Pancreas (tissue), 10 donors: ENCODE measurements at places on chromosomes 4 and X. TPM values are rescaled to one million over a fixed set of nuclear protein-coding genes. Genes with fewer than 3 reads are reported as not detected.

Gene FUNDC1
- total RNA-seq: 4.0 TPM

Gene GDPD2
- total RNA-seq: not detected

Gene GABRA4
- total RNA-seq: not detected

Gene GSX2
- not detected for total RNA-seq

DNA sequence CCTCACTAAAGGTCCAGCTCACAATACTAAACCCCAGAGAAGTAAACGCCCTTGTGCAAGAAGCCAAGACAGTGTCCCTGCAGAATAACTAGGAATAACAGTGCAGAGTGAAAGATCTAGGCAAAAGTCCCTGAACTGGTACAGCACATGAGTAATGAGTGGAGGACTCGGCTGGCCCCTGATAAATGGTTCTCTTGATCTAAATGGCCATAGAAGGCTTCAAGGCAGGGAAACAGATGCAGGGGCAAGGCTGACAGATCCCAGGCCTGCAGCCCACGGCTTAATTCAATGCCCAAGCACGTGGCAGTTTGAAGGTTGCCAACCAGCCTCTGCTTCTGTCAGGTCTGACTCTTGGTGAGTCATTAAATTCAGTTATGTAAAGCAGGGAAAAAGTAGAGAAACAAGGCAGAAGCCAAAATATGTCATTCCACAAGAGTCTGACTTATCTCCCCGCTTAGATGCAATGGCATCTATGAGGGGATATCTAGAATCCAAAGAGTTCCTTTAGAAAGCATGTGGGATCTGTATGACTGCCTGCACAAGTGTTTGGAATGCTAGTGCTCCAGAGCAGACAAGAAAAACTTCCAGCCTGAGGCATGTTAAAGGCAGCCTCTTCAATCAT, 121.3 kb downstream of the PRDM5 start:
- no peak for DNase-seq

DNA sequence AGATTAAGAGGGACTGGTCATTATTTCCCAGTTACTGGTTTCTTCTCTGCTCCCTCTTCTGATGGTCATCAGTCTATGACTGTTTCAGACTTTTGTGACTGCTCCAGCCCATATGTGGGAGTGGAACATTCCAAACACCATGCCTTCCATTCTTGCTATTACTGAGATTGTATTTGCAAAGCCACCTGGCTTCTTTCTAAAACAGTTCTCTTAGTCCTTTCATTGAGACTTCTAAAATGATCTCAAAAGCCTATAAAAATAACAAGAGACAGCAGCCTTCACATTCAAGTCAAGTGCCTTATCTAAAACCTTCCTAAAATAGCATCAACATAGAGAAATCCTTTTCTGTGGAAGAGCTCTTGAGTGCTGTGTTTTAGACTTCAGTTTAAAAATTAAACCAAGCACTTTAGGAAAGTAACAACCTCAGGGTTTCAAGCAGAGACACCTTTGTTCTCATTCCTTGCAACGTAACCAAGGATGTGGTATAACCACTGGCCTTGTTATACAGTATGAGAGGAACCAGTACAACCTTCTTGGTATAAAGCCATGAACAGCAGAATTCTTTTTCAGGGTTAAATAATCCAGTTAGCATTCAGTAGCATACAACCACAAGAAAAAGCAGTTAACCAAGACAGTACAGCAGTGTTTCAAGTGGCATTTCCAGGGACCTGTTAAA, 97.1 kb downstream of the NFKB1 start:
- DNase-seq: no peak

GRCh38 chr4:78667325-78667724, 108.8 kb upstream of the BMP2K start:
- no peak for DNase-seq

DNA sequence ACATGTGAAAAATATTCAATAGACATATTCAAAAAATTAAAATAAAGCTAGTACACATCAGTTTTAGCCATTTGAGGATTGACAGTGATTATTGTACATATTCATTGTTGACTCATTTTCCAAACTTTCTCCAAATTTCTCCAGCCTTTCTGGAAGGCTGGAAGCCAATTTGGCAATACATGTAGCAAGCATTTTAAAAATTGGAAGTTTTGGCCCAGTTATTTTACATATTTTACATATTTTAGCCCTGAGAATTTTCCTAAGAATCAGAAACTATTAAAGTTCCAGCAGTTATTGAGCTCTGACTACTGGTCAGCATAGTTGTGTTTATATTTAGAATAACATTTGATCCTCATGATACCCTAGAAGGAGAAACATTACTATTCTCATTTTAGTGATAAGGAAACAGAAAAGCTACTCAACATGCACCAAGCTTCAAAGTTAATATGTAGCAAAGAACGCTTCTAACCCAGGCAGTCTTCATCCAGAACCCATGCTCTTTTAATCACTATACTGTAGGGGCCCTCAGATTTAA, 3.2 kb downstream of the CABS1 start:
- DNase-seq: no peak

DNA sequence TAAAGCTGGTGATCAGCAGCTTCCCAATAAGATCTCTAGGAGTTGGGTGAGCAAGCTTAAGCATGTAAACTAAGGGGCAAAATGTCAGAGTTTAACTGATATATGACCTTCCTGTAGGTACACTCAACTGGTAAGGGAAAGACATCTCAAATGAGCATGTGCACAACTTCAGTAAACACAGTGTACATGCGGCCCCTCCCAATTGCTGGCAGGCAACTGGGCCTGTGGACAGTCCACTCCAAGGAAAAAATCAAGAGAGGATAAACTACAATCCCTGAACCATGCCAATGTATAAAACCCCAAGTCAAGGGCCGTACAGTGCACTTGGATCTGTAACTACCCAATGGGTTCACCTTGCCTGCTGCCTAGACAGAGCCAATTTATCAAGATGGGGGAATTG, 4.9 kb upstream of the NAA11 start:
- no peak for DNase-seq

DNA sequence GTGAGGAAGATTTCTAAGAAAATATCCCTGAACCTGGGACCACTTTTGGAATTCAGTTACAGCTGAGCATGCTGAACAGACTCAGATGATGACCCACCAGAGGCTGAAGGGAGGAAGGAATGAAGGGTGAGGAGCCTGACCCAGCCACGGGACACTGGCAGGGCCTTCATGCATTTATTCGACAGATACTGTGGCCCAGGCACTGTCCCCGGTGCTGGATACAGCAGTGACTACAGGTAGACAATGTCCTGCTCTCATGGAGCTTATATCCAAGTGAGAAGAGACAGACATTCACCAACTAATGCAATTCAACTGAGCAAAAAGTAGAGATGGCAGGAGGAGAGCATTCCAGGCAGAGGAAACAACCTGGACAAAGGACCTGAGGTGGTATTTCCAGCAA, 2.2 kb upstream of the IQSEC2 start:
- DNase-seq: no peak

DNA sequence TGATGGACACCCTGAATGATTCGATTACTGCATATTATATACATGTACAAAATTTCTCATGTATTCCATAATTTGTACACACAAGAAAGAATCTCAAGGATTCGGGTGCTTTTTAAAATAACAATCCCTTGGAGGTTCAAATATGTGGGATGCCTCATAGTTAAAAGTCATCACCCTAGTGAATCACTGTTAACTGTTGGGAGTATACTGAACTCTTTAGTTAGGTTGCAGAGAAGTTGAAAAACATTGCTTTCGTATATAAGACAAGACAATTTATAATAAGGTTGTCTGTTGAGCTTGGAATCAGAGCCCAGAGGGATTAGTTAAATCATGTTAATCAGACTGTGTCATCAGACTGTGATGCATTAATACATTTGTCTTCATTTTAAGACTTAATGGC, 15.6 kb downstream of the DCK start:
- no peak for DNase-seq

DNA sequence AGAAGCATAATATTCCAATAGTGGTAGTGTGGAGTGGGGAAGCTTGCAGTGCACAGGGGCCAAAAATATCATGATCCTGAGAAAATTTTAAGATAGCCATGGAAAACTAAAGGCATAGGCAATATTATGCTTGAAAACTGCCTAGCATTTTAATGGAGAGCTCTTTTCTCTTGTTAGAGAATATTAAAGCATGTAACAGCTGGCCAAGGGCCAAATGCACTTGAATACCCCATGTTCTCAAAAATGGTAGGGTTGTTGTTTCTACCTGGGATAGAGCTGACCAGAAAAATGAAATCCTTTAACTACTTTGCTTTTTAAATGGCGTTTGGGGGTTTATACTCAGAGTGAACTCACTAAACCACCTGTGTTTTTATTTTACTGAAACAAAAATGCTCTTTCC, 739.6 kb upstream of the SLIT2 start:
- DNase-seq: no peak
